ENCODE measurements at places on chromosomes 6 and 20.

GRCh38 chr20:6786548-6786947 lies 19.1 kb downstream of the BMP2 start:
- DNase-seq: no peak

- DNase-seq: no peak
These were observed 229.9 kb upstream of the STXBP5 start for GRCh38 chr6:146974351-146974750.

- DNase-seq: no peak
These were observed 449.0 kb downstream of the QKI start for GRCh38 chr6:163863565-163863964.

GRCh38 chr6:3259491-3259958 lies 778 bp downstream of the PSMG4 start:
- peak; percentile 25 for DNase-seq

DNA sequence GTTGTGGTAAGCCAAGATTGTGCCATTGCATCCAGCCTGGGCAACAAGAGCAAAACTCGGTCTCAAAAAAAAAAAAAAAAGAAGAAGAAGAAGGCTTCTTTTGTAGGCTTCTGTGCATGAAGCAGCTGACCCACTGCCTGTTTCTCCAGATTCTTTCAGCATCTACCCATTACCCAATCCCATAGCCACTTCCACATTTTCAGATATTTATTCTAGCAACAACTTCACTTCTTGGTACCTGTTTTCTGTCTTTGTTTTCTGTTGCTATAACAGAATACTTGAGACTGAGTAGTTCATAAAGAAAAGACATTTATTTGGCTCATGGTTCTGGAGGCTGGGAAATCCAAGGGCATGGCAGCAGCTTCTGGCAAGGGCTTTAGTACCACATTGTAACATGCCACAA lies 95.3 kb upstream of the SGK1 start:
- DNase-seq: no peak

DNA sequence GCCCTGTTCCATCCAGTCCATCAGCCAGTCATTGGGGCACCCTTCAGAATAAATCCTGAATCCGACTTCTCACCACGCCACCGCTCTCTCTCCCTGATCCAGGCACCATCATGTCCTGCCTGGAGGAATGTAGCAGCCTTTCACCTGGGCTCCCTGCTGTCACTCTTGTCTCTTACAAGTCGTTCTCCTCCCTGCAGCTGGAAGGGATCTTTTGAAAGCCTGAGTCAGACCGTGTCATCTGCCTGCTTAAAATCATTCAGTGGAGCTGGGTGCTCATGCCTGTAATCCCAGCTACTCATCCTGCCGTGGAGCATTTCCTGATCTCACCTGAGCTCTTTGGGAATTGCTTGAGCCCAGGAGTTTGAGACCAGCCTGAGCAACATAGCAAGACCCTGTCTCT lies 19.2 kb upstream of the KCNG1 start:
- no peak for DNase-seq

- DNase-seq: no peak
These were observed 180.1 kb upstream of the RNF24 start for GRCh38 chr20:4195499-4195898.

GRCh38 chr6:74936886-74937285 lies 269.0 kb downstream of the COL12A1 start:
- no peak for DNase-seq

- DNase-seq: no peak
These were observed 19.1 kb downstream of the OLIG3 start for GRCh38 chr6:137475103-137475502.

- DNase-seq: no peak
These were observed 146.2 kb downstream of the DLL1 start for GRCh38 chr6:170144571-170145271.

DNA sequence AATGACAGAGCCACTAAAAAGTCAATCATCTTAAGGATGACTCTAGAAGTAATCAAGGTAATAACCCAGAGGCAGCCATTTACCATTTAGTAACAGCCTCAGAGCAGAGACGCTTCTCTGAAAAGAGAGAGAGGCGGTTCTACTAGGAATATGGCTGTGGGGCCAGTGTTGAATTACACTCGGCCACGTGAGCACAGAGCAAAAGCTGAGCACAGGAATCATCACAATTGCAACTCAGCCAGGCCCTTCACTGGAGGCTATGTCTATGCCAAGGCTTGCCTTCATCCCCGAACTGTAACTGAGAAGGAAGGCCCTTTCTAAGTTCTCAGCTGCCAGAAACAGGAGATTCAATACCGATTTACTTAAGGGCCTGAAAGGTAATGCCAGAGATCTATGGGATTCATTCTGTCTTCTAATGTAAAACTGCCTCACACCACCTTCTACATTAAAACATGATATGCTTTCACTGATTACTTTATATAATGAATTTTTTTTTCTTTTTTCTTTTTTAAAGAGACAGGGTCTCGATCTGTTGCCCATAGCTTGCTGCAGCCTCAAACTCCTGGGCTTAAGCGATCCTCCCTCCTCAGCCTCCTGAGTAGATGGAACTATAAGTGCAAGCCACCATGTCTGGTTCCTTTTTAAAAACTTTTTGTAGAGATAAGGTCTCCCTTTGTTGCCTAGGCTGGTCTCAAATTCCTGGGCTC lies 67.6 kb downstream of the NUDT3 start:
- DNase-seq: no peak

GRCh38 chr20:50617022-50617421 lies 74.3 kb downstream of the RIPOR3 start:
- DNase-seq: no peak

- no peak for DNase-seq
These were observed 10.0 kb upstream of the POU5F1 start for GRCh38 chr6:31180500-31180899.

- peak; percentile 62 for DNase-seq
These were observed 48.2 kb downstream of the MRPL14 start for GRCh38 chr6:44078827-44079671.

DNA sequence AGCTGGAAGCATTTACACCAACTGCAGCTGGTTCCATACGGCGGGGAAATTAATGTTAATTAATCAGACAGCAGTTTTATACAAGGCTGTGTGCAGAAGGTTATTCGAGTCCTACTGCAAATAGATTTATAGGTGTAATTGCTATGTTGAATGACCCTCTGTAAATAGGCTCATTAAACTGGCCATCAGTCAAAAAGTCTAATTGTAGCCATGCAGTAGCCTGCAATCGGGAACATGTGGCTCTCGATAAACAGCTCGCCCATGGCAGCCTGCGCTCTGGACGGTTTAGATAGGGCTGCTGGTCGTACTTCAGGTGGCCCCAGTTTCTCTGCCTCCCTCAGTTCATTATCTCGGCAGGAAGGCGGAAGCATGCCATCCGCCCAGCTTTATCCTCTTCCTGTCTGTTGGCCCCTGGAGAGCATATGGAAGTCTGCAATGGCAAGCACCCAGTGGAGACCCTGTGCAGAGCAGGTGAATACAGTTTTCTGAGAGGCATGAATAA lies 143.2 kb downstream of the MBOAT1 start:
- DNase-seq: no peak

- DNase-seq: peak; percentile 28
These were observed 16.5 kb downstream of the SNHG17 start for GRCh38 chr20:38418509-38419204.

GRCh38 chr6:28589957-28590349 lies 64.3 kb downstream of the GPX5 start:
- no peak for DNase-seq

DNA sequence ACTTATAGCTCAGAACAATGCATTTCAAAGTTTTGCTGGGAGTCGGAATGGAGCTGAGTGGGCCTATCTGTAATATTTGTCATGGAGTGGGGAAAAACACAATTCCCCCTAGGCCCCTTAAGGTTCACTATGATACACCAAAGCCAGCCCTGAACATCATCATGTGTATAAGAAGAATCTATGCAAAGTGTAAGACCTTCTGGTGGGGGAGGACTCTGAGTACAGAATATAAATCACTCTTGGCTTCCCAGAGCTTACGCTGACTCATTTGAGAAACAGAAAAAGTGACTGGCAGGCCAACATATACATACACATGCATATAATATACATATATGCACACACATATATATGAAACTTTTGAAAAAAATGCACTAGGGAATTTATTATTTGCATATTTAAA lies 54.1 kb upstream of the UBR2 start:
- DNase-seq: no peak

GRCh38 chr6:140101818-140102217 lies 727.4 kb upstream of the CITED2 start:
- no peak for DNase-seq

DNA sequence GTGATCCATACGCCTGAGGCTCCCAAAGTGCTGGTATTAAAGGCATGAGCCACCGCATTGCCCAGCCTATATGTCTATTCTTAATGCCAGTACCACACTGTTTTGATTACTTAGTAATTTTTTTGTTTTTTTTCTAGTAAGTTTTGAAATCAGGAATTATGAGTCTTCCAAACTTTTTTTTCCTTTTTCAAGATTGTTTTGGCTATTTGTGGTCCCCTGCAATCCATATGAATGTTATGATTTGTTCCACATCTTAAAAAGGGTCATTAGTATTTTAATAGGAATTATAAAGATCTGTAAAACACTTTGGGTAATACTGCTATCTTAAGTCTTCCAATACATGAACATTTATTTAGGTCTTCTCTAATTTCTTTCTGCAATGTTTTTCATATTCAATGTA lies 6.8 kb upstream of the POPDC3 start:
- DNase-seq: no peak

GRCh38 chr6:36340618-36341454 lies 4.1 kb upstream of the BNIP5 start:
- peak; percentile 53 for DNase-seq

GRCh38 chr6:153849072-153849779 lies 189.8 kb upstream of the OPRM1 start:
- DNase-seq: no peak

DNA sequence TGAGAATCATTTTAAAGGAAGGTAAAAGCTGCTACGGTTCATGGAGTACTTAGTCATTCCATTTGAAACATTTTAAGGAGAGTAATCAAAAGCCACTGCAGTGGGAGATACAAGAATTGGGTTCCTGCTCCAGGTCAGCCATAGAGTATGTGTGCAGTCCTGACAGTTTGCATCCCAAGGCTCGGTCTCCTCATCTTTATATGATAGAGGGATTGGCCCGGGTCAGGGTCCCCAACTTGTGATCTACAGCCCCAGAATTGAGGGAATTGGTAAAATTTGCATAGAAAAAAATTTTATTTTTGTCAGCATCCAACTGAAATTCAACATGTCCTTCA lies 147.4 kb upstream of the PRND start:
- DNase-seq: no peak

DNA sequence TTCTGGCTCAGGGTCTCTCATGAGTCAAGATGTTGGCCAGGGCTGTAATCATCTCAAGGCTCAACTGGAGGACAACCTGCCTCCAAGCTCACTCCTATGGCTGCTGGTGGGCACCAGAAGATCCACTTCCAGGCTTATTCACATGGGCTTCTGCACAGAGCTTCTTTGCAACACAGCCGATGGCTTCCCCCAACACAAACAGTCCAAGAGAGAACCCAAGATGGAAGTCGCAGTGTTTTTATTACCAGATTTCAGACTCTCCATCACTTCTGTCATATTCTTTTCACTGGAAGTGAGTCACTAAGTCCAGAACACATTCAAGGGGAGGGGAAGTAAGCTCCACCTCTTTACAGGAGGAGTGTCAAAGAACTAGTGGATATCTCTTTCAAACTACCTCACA lies 75.5 kb downstream of the CD164 start:
- DNase-seq: no peak

GRCh38 chr6:8105791-8106190 lies 3.4 kb upstream of the EEF1E1 start:
- no peak for DNase-seq

GRCh38 chr6:1385129-1386037 lies 4.0 kb upstream of the FOXF2 start:
- DNase-seq: no peak

GRCh38 chr6:44316481-44316880 lies 3.3 kb upstream of the AARS2 start:
- no peak for DNase-seq

GRCh38 chr20:49286689-49287551 lies 9.1 kb upstream of the ZNFX1 start:
- no peak for DNase-seq

DNA sequence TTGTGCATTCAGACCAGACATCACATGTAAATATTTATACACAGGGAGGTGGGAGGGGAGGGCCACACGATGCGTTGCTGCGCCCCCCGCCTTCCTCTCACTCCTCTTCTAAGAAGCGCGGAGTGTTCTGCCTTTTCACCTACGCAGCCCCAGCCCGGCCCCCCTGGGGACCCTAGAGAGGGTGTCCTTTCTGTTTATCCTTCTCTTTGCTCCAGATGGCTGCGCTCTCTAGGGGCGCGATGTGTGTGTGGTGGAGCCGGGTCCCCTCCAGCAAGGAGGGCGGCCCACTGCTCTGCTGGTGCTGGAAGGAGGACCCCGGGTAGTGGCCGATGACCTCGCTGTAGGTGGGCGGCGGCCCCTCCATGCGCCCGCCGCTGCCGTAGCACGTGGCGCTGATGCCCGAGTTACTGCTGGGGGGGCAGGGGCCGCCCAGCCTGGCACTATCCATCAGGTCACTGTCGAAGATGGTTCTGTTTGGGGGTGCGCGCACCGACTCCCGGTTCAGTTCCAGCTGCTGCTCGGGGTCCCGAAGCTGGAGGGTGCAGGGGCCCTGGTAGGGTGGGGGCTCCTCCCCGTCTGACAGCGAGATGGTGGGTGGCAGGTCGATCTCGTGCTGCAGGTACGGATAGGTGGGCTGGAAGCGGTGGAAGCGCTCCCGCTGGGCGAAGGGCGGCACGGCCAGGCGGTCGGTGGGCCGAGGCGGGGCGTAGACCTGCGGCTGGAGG lies 31.8 kb upstream of the ZBP1 start:
- no peak for DNase-seq

- DNase-seq: no peak
These were observed 240.1 kb downstream of the KCNQ5 start for GRCh38 chr6:72861935-72862432.

DNA sequence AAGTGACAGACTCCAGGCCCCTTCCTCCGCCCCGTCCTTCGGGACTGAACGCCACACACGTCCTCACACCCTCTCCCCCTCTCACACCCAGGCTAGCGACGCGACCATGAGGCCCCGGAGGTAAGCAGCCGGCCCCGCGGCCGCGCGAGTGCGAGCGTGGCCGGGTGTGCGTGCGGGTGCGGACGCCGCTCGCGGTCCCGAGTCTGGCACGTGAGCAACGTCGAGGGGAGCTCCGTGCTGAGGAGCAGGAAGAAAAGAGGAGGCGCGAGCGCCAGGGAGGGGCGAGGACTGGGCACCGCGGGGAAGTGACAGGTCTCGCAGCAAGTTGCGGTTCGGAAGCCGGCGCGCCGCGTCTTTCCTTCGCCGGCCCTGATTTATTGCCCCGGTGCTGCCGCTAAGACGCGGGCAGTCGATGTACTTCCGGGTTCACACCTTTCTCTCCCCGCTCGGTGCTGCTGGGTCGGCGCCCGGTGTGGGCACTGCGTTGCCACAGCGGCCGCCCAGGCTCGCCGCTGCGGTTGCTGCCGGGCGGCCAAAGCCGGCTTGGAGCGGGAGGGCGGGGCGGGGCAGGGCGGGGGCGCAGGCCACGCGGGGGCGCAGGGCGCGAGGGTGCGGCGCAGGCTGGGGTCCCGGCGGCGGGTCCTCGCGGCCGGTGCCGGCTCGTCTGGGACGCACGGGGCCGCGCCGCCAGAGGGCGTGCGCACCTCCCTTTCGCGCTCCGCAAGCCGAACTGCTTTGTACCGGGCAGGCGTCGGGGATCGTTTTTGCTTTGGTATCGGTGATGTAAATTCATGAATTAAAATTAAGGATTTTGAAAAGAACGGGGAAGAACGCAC lies 15.8 kb upstream of the LIN28B start:
- no peak for DNase-seq

- no peak for DNase-seq
These were observed 24.3 kb upstream of the TBX18 start for GRCh38 chr6:84788689-84789088.

All from ACHN (cell line).